Spinal cord (tissue), 10 donors: ENCODE measurements at places on chromosomes 12 and 14. TPM values are rescaled to one million over a fixed set of nuclear protein-coding genes. Genes with fewer than 3 reads are reported as not detected.

DNA sequence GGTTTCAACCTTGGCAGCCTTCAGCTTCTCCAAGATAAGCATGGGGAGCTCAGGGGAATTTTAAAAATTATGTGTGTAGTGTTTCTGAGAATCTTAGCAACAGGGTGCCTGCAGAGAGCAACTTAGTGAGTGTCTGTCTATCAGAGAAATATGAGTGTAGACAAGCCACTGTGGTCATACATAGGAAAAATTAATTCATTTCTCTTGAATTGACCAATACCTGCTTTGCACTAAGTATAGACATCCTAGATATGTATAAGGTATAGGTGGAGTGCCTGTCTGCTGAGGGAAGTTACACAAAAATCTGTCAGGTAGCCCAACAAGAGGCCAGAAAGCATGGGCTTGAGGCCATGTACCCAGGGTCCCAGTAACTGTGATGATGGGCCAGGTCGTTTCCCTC is 20.7 kb downstream of the HELB start:
- no peaks in the 10 kb centered on the region for H3K27me3 ChIP-seq
- H3K36me3 ChIP-seq: no peaks in the 10 kb centered on the region
- H3K4me3 ChIP-seq: no peak overlapping the region
- H3K27ac ChIP-seq: no peak overlapping the region

DNA sequence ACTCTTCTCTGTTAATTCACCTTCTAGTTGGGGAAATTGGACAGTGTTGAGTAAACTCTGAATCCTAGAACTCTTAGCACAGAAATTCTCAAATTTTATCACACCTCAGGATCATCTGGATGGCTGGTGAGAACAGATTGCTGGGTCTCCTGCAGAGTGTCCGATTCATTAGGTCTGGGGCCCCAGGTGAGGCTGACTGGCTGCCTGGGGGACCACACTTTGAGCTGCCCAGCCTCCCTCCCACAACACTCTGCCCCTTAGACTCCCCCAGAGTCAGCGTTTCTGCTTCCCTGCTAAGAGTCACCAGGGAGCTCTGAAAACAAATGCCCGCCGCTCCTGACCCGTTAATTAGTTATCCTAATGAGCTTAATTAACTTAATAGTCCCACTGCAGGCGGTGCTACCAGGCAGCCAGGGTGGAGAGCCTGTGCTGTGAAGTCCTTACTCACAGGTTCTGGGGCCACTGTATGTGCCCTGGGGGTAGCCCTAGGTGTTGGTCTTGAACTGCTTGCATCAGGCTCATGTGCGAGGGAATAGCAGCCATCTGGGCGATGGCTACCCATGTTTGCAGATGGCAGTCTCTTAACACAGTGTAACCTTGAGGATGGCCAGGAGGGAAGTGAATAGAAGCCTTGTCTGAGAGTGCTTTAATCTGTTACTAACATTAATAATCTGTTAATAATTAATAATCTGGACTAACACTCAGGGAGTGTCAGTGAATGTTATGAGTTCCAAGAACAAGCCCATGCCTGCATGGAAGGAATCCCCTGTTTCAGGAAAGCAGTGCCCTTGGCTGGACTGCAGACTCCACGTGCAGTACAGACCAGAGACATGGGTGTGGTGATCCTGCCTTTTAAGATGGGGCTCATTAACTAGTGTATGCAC is 35.6 kb downstream of the AACS start:
- no peaks in the 10 kb centered on the region for H3K27me3 ChIP-seq
- no peak overlapping the region for H3K27ac ChIP-seq
- no peak for DNase-seq
- H3K36me3 ChIP-seq: peaks cover 44% of the 10 kb centered on the region
- H3K4me3 ChIP-seq: no peak overlapping the region
- peaks cover 14% of the 10 kb centered on the region for H3K4me1 ChIP-seq

DNA sequence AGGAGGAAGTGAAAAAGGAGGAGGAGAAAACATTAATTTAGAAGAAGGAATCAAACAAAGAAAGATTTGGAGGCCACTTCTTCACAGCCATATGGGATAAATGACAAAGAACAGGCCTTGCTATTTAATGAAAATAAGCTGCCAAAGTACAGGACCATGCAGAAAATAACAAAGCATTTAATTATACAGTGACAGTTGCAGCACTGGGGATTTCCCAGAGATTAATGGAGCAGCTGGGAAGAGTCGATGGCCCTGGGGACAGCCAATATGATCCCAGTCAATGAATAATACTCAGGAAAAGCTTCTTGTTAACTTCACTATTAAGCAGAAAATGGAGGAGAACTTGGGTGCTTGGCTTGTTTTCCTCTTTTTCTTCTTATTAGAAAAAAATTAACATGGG is 34.6 kb downstream of the RERG start:
- no peak overlapping the region for H3K27ac ChIP-seq
- DNase-seq: peak; percentile 13
- H3K27me3 ChIP-seq: no peaks in the 10 kb centered on the region

GRCh38 chr12:25957793-25958427 is 572 bp upstream of the RASSF8 start:
- peak overlapping the region; percentile 75 for H3K4me3 ChIP-seq
- no peaks in the 10 kb centered on the region for H3K36me3 ChIP-seq
- no peaks in the 10 kb centered on the region for H3K27me3 ChIP-seq
- H3K27ac ChIP-seq: peak overlapping the region; percentile 93

GRCh38 chr14:24231263-24232120 is 675 bp downstream of the NEDD8 start:
- DNase-seq: no peak
- peak overlapping the region; percentile 90 for H3K27ac ChIP-seq
- no peaks in the 10 kb centered on the region for H3K27me3 ChIP-seq
- peaks cover 14% of the 10 kb centered on the region for H3K36me3 ChIP-seq

GRCh38 chr12:6313326-6313940 is 3.0 kb downstream of the PLEKHG6 start:
- DNase-seq: no peak
- no peak overlapping the region for H3K27ac ChIP-seq
- peaks cover 15% of the 10 kb centered on the region for H3K27me3 ChIP-seq
- H3K4me1 ChIP-seq: peaks cover 10% of the 10 kb centered on the region

Gene LRRK2
- polyA plus RNA-seq: 33.9 TPM
